MCF 10A (cell line): ENCODE measurements at places on chromosomes 6 and 20. TPM values are rescaled to one million over a fixed set of nuclear protein-coding genes. Genes with fewer than 3 reads are reported as not detected.
A peak's percentile ranks its signal among the peaks of the same experiment; 100 is the strongest.

- H3K36me3 ChIP-seq: no peaks in the 10 kb centered on the region
- no peak overlapping the region for H3K27ac ChIP-seq
- peaks cover 6% of the 10 kb centered on the region for H3K4me1 ChIP-seq
- DNase-seq: no peak
These were observed 11.5 kb upstream of the BTBD9 start for GRCh38 chr6:38651121-38651784.

GRCh38 chr20:32598606-32599005 lies 13.5 kb upstream of the NOL4L start:
- DNase-seq: no peak
- H3K4me3 ChIP-seq: no peak overlapping the region
- H3K4me1 ChIP-seq: no peaks in the 10 kb centered on the region
- H3K27ac ChIP-seq: no peak overlapping the region
- H3K36me3 ChIP-seq: no peaks in the 10 kb centered on the region

DNA sequence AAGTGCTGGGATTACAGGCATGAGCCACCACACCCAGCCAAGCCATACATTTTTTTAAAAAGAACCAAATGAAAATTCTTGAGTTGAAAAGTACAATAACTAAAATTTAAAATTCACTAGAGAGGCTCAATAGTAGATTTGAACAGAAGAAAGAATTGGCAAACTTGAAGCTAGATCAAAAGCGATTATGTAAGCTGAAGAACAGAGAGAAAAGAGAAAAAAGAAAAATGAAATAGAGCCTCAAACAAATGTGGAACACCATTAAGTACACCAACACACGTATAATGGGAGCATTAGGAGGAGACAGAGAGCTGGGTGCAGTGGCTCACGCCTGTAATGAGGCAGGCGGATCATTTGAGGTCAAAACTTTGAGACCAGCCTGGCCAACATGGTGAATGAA lies 31.0 kb downstream of the ERGIC3 start:
- H3K27me3 ChIP-seq: no peaks in the 10 kb centered on the region
- no peak for DNase-seq
- no peaks in the 10 kb centered on the region for H3K36me3 ChIP-seq
- no peaks in the 10 kb centered on the region for H3K4me1 ChIP-seq
- no peak overlapping the region for H3K27ac ChIP-seq

DNA sequence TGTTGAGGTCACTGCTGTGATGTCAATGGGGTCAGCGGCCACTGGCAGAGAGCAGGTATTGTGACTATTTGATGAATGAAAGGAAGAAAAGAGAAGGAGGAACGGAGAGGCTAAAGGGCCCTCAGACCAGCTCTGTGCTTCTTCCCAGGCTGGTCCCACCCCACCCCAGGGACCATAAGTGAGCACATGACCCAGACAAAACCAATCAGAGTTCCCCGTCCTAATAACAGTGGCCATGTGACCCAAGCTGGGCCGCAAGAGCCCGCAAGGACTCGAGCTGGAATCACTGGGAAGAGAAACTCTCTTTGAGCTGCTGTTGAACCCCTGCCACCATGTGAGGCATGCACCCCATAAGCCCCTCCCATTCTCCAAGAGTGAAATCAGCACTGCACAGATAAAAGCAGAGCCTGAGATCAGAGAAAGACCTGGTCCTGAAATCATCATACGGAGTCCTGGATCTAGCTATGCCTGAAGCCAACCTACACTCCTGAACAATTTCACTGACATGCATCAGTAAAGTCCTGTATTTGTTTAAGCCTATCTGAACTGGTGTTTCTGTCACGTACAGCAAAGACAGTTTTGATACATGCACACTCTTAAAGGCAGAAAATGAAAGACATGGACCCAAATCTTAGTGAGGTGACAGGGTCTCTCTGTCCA lies 90.2 kb downstream of the PREX1 start:
- no peak for DNase-seq
- no peaks in the 10 kb centered on the region for H3K4me1 ChIP-seq
- H3K36me3 ChIP-seq: peaks cover 5% of the 10 kb centered on the region
- no peak overlapping the region for H3K27ac ChIP-seq

GRCh38 chr6:98823428-98824161 lies 10.8 kb upstream of the POU3F2 start:
- peaks cover 100% of the 10 kb centered on the region for H3K27me3 ChIP-seq
- peaks cover 5% of the 10 kb centered on the region for H3K4me1 ChIP-seq
- H3K27ac ChIP-seq: no peak overlapping the region
- no peaks in the 10 kb centered on the region for H3K36me3 ChIP-seq
- H3K4me3 ChIP-seq: no peak overlapping the region

- peak overlapping the region; percentile 33 for H3K27ac ChIP-seq
- DNase-seq: peak; percentile 93
- H3K27me3 ChIP-seq: no peaks in the 10 kb centered on the region
- no peak overlapping the region for H3K4me3 ChIP-seq
- H3K36me3 ChIP-seq: no peaks in the 10 kb centered on the region
These were observed 236.8 kb downstream of the PACRG start for GRCh38 chr6:162964488-162965140.

DNA sequence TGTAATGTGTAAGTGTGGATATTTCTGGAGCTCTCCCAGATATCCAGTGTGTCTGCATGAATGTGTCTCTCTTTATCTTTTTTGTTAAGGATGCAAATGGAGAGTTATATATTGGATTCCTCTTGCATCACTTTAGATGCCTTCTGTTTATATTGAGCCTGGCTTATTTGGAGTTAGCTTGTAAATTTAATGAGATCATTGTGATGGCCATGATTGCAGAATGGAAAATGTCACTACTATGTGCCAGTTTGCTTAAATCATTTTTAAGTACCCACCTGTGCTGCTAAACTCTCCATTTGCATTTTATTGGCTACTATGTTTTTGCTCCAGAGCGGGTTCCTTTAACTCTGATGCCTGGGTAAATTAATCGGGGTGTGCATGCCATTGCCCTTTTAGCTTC lies 334.8 kb downstream of the UTRN start:
- no peaks in the 10 kb centered on the region for H3K4me1 ChIP-seq
- H3K27me3 ChIP-seq: no peaks in the 10 kb centered on the region
- no peak overlapping the region for H3K4me3 ChIP-seq
- no peak for DNase-seq
- no peak overlapping the region for H3K27ac ChIP-seq

DNA sequence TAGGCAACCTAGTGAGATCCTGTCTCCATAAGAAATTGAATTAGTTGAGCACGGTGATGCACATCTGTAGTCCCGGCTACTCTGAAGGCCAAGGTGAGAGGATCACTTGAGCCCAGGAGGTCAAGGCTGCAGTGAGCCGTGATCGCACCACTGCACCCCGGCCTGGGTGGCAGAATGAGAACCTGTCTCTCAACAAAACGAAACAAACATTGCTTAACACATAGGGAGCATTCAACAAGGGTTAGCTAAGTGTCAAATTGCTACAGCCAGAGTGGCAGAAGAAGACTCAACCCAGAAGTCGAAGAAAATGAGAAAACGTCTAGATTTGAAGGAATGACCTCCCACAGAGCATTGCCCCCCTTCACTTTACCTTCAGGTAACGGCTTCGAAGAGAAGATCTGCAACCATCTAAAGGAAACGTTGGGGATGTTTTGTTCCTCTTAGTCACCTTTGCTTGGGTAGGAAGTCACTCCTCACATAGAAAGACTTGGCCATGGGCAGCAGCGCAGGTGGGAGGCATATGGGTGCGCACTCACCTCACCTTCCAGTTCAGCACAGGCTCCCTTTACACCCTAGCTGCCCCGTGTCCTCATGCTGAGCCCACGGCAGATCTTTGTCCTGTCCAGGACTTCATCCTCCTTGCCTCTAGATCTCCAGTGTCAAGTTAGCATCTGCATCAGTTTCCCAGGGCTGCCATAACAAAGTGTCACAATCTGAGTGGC lies 63.7 kb upstream of the SHLD1 start:
- H3K4me3 ChIP-seq: no peak overlapping the region
- no peak for DNase-seq
- no peaks in the 10 kb centered on the region for H3K36me3 ChIP-seq
- no peaks in the 10 kb centered on the region for H3K4me1 ChIP-seq
- no peak overlapping the region for H3K27ac ChIP-seq

GRCh38 chr20:4076671-4077070 lies 61.3 kb upstream of the RNF24 start:
- DNase-seq: peak; percentile 78
- no peaks in the 10 kb centered on the region for H3K27me3 ChIP-seq
- no peak overlapping the region for H3K4me3 ChIP-seq
- H3K36me3 ChIP-seq: no peaks in the 10 kb centered on the region
- H3K27ac ChIP-seq: peak overlapping the region; percentile 44
- H3K4me1 ChIP-seq: peaks cover 28% of the 10 kb centered on the region

DLL1 gene
- 0.96 and 1.4 TPM in 2 replicates for total RNA-seq

DNA sequence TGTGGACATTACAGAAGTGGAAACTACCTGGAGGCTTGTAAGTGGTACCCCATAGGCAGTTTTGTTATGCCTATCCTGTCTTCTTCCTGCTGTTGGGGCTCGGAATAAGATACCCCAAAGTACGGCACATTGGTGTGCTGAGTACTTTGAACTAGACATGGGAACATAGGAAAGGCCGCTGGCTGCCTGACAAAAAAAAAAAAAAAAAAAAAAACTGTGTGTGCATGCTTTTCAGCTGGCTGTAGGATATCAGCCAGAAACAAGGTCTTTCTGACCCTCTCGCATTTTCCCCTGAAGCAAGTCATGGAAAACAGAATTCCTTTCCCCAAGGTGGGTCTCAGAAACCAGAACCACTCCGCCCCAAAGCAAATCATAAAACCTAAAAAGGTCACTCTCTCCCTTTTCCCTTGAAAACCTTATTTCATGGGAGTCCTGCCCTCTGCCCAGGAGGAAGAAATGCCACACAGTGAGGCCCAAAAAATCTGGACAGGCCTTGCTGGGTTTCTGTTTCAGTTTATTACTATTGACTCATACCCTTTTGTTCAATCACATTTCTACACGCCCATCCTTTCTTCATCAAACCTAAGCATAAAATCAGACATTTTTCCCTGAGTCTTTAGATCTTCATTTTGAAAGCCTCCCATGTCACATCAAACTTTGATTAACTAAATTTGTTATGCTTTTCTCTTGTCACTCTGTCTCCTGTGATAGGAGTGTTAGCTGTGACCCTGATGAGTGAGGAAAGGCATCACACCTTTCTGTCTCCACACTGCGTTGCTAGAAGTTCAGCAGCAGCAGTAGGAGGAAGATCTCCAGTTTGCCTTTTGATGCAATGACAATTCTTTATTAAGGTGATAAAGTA lies 17.2 kb downstream of the SLC2A12 start:
- H3K4me3 ChIP-seq: no peak overlapping the region
- H3K4me1 ChIP-seq: peaks cover 16% of the 10 kb centered on the region
- H3K36me3 ChIP-seq: no peaks in the 10 kb centered on the region
- DNase-seq: peak; percentile 50
- H3K27me3 ChIP-seq: no peaks in the 10 kb centered on the region

GRCh38 chr6:34343806-34344205 lies 48.7 kb downstream of the NUDT3 start:
- H3K27ac ChIP-seq: no peak overlapping the region
- H3K4me3 ChIP-seq: no peak overlapping the region
- peaks cover 27% of the 10 kb centered on the region for H3K4me1 ChIP-seq

- H3K4me3 ChIP-seq: no peak overlapping the region
- peak overlapping the region; percentile 77 for H3K27ac ChIP-seq
- H3K4me1 ChIP-seq: peaks cover 14% of the 10 kb centered on the region
- H3K36me3 ChIP-seq: no peaks in the 10 kb centered on the region
- H3K27me3 ChIP-seq: no peaks in the 10 kb centered on the region
These were observed 82.3 kb upstream of the BMP2 start for GRCh38 chr20:6685181-6685582.
